ENCODE measurements at places on chromosomes 3 and 15. TPM values are rescaled to one million over a fixed set of nuclear protein-coding genes. Genes with fewer than 3 reads are reported as not detected.
A peak's percentile ranks its signal among the peaks of the same experiment; 100 is the strongest.

GRCh38 chr3:156787926-156788663 is 38.1 kb upstream of the LEKR1 start:
- peak; percentile 84 for DNase-seq

DNA sequence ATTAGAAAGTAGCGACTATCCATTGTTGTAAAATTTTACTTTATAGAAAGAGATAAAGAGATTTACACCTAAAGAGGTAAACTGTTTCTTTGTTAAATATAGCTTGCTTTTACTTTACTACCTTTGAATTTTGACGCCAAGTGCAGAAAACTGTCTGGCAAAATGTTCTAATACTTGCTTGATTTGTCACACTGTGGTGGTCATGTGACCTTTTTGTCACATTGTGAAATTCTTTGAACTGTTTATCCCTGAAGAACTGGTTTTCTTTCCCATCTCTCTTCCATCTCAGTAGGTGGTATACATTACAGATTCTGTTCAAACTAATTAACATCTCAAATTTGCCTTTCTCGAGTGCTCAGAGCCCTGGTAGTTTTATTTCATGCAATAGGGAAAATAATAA is 327.4 kb downstream of the NAALADL2 start:
- no peak for DNase-seq

- peak; percentile 86 for DNase-seq
These were observed 150.9 kb upstream of the MCTP2 start for GRCh38 chr15:94080416-94080815.

DNA sequence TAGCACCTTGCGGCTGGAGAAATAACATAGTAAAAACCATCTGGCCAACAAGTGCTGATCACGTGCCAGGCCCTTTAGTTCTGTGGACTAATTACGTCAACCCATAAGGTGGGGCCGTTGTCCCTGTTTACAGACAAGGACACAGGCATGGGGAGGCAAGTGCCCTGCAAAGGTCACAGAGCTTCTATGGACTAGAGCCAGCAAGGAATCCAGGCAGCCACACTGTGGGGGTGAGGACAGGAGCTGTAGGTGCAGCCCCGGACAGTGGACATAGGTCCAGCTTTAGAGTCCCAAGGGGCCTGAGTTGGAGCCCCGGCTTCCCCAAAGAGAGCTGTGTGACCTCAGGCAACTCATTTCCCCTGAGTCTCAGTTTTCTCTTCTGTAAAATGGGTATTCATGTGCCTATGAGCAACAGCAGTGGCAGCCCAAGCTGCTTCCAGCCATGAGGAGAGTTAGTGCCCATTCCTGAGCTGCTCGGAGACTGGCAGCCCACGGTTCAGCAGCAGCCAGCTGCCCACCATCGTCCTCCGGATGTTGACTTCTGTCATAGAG is 13.9 kb downstream of the CHST13 start:
- no peak for DNase-seq

DNA sequence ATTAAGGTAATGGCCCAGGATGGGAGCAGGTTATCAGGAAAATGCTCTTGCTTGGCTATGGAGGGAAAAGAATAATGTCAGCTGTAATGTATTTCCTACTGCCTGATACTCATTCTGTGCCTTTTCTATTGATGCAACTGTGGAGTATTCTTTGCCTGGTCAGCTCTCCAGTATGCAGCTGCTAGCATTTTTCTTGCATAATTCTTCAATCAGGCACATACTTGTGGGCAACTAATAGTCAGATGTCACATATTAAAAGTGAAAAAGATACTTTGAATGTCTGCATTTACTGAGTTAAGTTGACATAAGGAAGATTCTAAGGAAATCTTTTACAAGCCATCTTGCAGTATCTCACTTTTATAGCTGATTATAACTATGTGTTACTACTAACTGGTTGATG is 29.5 kb downstream of the CD80 start:
- DNase-seq: no peak

GRCh38 chr3:14243782-14244181 is 65.2 kb downstream of the LSM3 start:
- no peak for DNase-seq

DNA sequence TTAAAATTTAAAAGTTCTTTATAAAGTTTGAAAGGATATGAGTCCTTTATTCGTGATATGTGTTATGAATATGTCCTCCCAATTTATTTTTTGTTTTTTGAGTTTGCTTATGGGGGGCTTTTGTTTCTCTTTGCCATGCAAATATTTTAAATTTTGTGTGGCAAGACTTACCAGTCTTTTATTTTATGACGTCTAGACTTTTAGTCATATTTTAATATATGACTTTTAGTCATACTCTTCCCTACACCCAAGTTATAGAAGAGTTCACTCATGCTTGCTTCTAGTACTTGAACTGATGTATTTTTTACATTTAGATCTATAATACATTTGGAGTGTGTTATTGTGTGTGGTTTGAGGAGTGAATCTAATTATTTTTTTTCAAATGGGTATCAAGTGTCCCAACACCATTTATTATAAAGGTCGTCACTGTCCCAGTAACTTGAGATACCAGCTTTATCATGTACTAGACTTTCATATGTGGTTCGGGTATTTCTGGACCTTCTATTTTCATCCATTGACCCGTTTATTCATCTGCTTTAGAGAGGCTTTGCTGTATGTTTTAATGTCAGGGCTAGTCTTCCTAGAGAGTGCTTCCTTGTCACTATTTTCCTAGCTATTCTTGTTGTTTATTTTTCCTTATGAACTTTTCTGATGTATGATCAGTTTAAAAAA is 755 bp downstream of the PARP15 start:
- DNase-seq: no peak

- DNase-seq: no peak
These were observed 44.1 kb downstream of the HCN4 start for GRCh38 chr15:73324496-73325170.

- DNase-seq: no peak
These were observed 207.6 kb downstream of the MAGI1 start for GRCh38 chr3:65830948-65831732.

GRCh38 chr3:98991393-98991792 is 89.9 kb upstream of the DCBLD2 start:
- DNase-seq: no peak

- no peak for DNase-seq
These were observed 113.1 kb downstream of the ATG7 start for GRCh38 chr3:11385326-11385725.

- no peak for DNase-seq
These were observed 81.7 kb upstream of the PLCL2 start for GRCh38 chr3:16803019-16803418.

Gene FBXL22
- total RNA-seq: not detected

Gene FSTL1
- total RNA-seq: 656 TPM

Gene INKA1
- total RNA-seq: not detected

Gene ABHD14A
- not detected for total RNA-seq
